ENCODE measurements at places on chromosomes 7 and 10.

- no peak for DNase-seq
Observed at GRCh38 chr10:129021594-129022304, 445.3 kb upstream of the MGMT start.

- no peak for DNase-seq
Observed at GRCh38 chr7:36486336-36486735, 96.7 kb downstream of the ANLN start.

DNA sequence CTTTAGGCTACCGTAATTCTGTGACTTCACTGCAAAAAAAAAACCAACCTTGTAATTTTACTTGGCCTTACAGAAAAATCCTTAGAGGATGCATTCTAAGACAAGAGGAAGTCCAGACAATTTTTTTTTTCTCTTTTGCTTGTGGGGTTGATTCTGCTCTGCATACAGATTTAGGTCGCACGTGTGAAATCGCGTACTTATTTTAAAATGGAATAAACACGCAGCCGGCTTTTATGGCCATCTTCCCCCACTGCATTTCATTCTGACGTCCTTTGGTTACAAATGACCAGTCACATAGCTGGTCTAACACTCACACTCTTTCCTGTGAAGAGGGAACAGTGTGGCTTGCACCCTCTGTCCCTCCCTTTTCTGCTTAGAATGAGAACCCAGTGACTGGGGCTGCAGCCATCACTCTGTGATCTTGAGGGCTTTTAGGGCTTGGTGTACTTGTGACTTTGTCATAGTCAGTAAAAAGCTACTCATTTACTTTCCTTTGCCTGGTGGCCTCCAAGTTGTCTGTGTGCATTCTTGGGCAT, 63.6 kb upstream of the CARD11 start:
- no peak for DNase-seq

- DNase-seq: no peak
Observed at GRCh38 chr7:22350466-22351328, 6.3 kb downstream of the RAPGEF5 start.

- DNase-seq: no peak
Observed at GRCh38 chr10:4807761-4808507, 18.1 kb upstream of the AKR1E2 start.

DNA sequence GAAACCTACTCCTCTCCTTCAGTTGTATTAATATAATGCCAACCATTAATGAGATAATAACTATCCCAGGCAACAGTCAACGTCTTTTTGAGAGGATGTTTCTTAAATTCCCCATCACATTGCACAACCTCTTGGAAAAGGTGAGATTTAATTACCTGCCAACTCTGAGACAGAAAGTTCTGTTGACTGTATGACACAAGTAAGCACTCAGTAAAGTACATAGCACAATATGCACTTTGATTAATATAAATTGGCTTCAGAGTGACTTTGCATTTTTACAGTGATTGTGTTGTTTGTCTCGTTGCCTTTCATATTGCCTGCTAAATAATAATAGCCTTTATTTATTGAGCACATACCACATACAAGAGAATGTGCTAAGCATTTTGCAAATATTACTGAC, 46.7 kb downstream of the CAV1 start:
- no peak for DNase-seq

DNA sequence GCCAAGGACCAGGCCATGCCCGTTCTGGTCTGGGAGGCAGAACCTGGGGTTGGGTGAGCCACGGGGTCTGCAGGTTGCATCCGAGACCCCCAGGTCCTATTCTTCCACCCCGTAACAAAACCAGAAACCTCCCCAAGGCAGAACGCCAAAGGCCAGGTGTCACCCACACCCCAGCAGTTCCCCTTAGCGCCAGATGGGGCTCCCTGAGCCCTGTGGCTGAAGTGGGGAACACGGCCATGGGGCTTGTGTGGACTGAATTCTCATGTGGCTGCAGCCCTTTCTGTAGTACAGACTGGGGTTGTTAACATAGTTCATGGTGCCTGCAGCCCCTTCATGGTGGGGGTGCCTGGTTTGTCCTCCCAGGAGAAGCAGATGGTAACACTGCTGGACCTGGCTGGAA, 10.2 kb downstream of the BRI3 start:
- no peak for DNase-seq

GRCh38 chr7:96114190-96114589, 207.7 kb downstream of the SLC25A13 start:
- no peak for DNase-seq

DNA sequence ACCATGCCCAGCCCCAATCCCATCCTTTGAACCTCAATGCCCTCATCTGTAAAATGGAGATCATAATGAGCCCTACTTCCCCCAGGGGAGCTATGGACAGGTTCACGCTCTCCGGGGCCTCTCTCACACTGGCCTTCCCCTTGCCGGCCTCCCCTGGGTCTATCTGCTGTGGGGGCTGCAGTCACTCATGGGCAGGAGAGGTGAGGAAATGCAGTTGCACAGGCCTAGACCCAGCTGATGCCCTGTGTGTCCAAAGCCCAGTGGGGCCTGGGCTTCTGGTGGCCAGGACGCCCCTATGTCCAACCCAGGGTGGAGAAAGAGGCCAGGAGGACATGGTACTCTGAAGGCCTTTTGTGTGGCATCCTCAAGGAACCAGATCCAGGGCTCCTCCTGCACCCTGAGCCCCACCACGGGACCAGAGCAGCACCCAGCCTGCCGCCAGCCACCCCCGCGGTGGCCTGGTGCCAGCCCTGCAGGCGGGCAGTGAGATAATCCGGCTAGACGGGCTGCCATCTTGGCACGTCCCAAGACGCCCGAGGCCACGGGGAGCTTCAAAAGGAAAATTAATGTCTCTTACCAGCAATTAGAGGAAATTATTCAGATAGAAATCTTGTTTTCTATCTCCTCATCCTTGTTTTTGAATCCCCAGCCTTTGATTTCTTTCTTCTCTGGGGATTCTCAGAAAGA, 39.0 kb downstream of the MYL10 start:
- no peak for DNase-seq

- no peak for DNase-seq
Observed at GRCh38 chr7:45985902-45986301, 64.8 kb upstream of the IGFBP3 start.

DNA sequence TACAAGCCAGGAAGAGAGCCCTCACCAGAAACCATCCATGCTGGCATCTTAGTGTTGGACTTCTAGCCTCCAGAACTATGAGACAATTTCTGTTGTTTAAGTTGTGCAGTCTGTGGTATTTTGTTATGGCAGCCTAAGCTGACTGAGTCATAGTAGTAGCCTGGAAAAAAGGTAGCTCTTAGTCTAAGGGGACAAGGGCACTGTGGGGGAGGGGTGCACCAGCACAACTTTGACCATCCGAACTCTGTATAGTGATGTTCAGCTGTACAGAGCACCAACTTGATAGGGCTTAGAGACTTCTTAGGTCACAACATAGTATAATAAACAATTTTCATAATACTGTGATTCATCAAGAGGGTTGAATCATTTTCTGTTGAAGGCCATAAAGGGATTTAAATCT, 14.3 kb downstream of the EIF4EBP2 start:
- DNase-seq: no peak

DNA sequence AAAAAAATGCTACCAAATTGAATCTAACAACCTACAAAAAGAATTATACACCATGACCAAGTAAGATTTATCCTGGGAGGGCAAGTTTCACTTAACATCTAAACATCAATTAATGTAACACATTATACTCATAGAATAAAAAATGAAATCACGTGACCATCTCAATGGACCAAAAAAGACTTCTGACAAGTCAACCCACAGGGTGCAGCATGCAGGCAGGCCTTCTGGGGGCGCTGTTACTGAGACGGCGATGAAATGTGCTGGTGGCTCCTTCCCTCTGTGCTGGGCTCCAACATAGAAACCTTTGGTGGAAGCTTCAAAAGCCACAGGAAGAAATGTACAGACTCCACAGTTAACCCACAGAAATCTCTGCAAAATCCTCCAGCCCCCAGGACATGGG, 103.1 kb downstream of the INHBA start:
- no peak for DNase-seq

- no peak for DNase-seq
Observed at GRCh38 chr10:114869520-114869892, 47.9 kb downstream of the FHIP2A start.

GRCh38 chr7:142108728-142109505, 2.6 kb upstream of the MGAM2 start:
- no peak for DNase-seq

- no peak for DNase-seq
Observed at GRCh38 chr10:76177936-76178335, 746.5 kb downstream of the LRMDA start.

DNA sequence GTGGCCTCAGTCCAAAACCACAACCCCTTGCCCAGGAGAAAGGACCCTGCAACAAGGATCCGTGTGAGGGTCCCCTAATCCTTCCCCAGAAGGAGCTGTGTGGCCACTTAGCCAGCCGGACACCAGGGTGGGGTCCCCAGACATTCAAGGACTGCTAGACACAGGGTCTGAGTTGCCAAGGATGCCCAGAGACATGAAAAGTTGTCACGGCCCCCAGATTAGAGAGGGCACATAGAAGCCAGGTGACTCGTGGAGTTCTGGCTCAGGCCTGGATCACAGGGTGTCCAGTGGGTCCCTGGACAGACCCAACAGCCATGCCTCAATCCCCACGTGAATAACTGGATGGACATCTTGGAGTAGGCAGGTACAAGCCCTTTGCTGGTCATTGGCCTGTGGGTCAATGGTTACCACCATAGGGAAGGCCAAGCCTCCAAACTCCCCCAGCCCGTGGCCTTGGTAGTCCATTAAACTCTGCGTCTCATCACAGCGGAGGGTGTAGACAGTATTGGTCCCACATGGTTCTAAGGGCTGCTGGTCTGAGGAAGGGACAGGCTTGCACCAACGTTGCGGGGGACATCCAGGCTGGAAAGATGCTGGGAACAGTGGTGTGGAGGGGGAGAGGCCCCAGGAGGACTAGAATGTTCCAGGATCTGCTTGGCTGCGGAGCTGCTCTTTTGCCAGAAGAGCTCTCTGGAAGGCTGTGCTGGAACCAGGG, 205.9 kb upstream of the PPP2R2D start:
- DNase-seq: no peak

GRCh38 chr7:108985037-108985436, 415.4 kb downstream of the DNAJB9 start:
- no peak for DNase-seq

Data from effector memory CD4-positive, alpha-beta T cell (primary cell).